ENCODE measurements at places on chromosomes 11 and 22.

- no peak for DNase-seq
Measured at GRCh38 chr11:82998697-82999096, 73.0 kb downstream of the RAB30 start.

DNA sequence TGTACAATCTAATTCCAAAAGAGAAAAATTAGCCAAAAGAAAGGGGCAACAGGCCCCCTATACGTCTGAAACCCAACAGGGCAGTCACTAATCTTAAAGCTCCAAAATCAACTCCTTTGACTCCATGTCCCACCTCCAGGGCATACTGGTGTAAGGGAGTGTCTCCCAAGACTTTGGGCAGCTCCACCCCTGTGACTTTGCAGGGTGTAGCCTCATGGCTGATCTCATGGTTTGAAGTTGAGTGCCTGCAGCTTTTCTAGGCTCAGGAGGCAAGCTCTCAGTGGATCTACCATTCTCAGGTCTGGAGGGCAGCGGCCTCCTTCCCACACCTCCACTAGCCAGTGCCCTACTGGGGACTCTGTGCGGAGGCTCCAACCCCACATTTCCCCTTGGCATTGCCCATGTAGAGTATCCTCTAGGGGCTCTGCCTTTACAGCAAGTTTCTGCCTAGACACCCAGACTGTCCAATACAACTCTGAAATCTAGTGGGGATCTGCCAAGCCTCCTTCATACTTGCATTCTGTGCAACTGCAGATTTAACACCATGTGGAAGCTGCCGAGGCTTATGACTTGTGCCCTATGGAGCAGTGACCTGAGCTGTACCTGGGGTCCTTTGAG lies 94.5 kb downstream of the TRIM29 start:
- DNase-seq, result no peak

- DNase-seq, result peak; percentile 24
Measured at GRCh38 chr22:28188178-28188879, 269.3 kb upstream of the PITPNB start.

- DNase-seq, result no peak
Measured at GRCh38 chr11:27279460-27279859, 83.6 kb downstream of the CCDC34 start.

DNA sequence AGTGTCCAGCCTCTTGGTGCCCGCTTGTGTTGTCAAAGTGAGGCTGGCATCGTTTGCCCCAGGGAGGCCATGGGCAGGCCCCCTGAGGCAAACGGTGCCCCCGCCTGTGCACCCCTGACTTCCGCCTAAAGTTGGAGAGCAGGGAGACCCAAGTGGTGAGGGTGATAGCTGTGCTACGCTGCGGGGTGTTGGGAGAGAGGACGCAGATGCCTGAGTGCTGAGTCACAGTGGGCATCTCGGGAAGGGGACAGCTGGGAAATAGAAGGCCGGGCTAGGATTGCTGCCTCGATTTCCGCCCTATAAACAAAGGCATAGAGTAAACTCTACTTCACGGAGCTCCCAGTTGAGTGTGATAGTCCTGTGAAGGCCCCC lies 5.8 kb downstream of the GRIK4 start:
- no peak for DNase-seq

- DNase-seq, result no peak
Measured at GRCh38 chr22:34587357-34588356, 478.3 kb upstream of the ISX start.

DNA sequence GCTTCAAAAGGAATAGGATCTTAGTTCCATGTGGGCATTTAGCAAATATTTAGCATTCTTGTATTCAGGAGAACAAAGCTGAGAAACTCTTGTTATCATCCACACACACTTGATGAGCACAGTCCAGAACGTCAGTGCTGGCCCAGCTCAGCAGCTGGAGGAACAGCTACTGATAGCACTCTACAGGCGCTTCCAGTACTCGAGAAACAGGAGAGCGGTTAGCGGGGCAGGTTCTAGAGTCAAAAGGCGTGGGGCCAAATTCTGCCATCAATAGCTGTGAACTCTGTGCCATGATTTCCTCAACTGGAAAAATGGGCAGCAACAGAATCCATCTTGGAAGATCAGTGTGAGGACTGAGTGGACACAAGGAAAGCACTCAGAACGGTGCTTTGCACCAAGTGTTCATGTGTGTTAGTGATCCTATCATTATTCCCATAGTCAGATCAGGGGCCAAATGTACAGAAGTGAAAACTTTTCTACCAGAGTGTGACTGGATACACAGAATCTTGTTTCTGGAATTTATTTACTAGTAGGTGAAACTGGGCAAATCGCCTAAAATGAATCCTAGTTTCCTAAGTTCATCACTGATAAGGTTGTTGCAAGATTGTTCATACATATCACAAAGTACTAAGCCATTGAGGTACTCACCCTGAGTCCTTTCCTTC lies 3.2 kb downstream of the JOSD1 start:
- no peak for DNase-seq

DNA sequence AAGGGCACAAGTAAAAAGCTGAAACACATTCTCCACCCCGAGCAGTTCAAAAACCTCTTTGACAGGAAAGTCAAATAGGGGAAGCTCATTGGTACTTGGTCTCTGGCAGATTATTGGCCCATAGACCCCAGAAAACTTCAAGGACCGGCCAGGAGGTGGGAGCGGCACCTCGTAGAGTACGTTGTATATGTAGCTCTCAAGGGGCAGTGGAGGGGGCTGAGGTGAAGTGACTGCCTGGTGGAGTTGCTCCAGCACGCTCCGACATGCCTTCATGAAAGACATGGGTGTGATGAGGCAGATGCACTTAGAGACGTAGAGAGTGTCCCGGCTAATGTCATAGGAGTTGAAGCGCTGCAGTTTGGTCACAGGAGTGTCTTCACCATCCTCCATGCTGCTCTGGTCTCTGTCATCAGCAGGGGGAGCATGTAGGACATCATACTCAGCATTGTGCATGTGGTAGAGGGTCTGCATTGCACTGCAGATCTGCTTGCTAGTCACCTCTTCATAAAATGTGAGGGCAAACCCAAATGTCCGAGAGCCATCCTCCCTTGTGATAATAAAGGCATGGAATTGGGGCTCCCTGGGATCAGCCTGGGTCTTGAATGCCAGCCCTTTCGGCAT lies 61.3 kb downstream of the DENND5A start:
- no peak for DNase-seq

DNA sequence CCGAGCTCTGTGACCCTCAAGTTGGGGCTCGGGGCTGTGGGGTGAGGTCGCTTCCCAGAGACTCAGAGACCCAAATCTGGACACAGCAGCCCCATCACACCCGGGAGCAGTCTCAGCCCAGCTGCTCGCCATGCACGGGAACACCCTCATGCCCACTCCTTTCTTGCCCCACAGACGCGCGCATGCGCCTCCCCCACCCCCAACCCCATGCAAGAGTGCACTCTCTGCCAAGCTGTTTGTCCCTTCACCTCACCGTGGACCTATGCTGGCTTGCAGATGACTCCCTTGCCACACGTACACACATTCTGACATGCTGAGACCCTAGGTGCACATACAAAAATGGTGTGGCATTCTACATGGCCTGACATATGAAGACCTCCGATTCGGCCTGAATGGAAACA lies 478 bp upstream of the CD248 start:
- DNase-seq, result no peak

DNA sequence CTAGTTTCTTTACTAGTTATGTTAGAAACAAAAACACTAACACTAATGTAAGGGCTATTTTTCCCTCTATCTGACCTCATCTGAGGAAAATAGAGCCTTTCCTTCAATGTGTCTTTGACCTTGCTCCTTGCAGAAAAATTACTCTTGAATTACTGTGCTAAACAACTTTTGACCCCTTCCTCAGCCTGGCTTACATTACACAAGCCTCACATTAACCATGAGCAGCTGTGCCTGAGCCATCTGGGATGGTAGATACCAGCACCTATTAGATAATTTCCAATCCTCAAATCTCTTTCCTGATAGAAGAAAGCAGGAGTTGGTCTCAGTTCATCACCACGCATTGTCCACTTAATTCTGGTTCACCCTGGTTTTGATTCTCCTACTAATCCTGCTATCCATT lies 134.4 kb upstream of the NCAM1 start:
- DNase-seq, result no peak

DNA sequence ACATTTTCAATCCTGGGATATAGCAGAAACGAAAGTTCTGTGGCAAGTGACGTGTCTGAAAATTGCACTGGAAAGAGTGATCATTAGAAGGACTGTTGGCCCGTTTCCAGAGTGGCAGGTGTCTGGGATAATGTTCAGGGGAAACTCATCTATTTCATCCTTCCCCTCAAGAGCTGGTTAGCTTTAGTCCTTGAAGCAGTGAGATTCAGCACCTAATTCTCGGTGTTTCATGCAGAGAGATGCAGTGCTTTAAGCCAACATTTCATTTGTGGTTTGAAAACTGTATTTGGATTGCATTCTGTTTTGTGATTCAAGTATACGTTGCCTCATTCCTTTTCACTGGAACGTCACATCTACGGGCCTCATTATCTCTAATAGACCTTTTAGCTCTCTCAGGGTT lies 205.0 kb upstream of the RAG2 start:
- no peak for DNase-seq

DNA sequence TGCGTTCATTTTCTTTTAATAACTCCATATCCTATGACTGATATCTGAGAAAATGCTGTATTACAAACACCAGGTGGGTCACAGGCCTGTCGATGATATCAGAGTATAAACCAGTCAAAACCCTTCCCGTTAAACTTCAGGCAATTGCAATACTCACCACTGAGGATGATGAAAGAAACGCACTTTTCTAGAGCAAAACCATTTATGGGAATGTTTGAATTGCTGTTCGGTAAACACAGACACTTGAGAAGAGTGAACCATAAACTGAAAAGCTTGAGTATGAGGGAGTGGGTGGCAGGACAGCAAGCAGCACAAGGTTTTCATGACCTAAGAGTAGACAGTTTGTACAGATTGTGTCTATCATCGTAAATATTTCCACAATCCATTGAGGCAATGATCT lies 139.8 kb upstream of the CEP126 start:
- DNase-seq, result no peak

- no peak for DNase-seq
Measured at GRCh38 chr22:19798003-19798665, 37.6 kb downstream of the TBX1 start.

DNA sequence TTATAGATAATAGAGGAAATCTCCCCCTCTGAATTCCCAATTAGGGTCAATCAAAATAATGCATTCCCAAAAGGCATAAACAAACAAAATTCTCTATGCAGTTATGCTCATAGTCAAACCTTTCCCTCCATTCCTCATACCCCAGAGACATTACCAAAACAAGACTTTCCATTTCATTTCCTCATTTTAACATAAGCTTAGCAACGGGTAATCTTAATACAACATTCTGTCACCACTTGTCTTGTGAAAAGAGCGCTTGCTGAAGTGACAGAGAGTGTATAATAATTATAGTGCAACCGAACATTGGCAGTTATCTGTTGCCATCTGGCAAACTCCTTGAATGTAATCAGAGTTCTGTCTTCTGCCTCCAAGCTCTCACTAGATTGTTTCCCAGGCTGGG lies 1.2 kb upstream of the SLN start:
- no peak for DNase-seq

DNA sequence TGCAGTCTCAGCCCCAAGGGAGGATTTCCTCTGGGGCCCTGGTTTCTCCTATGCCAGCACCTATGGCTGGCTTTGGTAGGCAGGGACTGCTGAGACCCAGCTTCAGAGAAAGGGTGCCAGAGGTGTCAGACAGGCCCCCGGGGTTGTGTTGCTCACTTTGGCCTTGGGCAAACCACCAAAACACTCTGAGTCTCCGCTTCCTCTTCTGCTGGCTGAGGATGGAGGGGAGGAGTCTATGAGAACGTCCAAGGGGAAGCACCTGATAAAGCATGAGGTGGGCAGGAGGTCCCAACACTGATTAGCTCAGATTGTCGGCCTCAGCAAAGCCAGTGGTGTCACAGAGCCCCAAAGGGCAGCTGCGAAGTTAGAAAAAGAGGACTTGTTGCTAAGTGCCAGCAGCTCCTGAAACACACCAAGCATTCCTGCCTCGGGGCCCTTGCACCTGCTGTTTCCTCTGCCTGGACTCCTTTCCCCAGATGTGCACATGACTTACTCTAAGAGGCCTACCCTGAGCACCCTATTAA lies 10.5 kb downstream of the SMTNL1 start:
- no peak for DNase-seq

DNA sequence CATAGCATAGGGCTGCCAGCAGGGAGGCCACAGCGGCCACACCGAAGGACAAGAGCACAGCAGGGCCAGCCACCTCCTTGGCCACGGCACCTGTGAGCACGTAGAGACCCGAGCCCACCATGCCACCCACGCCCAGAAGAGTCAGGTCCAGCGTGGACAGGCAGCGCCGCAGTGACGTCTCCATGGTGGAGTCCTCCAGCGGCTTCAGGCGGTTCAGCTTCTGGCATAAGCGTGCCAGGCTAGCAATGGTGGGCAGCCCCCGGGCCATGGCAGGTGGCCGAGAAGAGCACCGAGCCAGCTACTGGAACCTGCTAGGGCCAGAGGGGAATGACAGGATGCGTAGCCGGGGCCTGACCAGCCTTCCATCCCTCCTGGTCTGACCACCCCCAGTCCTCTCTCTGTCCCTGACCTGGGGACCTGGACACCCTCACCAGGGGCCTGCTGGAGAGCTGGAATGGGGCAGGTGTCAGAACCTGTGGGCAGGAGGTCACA lies 770 bp downstream of the SLC7A4 start:
- DNase-seq, result no peak

GRCh38 chr11:77705195-77705875 lies 67.7 kb upstream of the CLNS1A start:
- DNase-seq, result no peak

DNA sequence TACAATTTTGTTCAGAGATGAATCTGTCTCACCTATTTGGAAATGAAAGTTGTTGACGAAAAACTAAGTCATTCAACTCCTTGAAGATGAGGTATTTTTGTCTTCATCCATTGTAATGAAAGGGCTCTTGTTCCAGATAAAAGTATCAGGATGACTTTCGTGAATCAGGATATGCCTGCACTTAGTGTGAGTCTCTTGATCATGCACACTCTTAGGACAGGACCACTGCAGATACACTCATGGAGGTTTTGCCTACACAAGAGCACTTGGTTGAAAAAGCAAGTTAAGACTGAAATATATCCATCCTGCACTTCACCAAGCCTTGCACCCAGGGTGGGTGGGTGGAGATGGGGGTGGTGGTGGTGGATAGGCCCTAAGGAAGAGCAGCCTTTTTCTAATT lies 120.8 kb upstream of the MTMR2 start:
- no peak for DNase-seq

GRCh38 chr11:65317025-65317786 lies 2.5 kb downstream of the CDC42EP2 start:
- DNase-seq, result no peak

GRCh38 chr22:37080838-37081237 lies 28.7 kb downstream of the TMPRSS6 start:
- no peak for DNase-seq

DNA sequence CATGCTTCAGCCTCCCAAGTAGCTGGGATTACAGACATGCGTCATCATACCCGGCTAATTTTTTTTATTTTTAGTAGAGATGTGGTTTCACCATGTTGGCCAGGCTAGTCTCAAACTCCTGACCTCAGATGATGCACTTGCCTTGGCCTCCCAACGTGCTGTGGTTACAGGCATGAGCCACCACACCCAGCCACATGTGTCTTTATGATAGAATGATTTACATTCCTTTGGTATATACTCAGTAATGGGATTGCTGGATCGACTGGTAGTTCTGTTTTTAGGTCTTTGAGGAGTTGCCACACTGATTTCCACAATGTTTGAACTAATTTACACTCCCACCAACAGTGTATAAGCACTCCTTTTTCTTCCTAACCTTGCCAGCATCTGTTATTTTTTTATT lies 276.2 kb downstream of the METTL15 start:
- DNase-seq, result no peak

GRCh38 chr22:32850591-32851517 lies 49.3 kb downstream of the TIMP3 start:
- no peak for DNase-seq
